Tibial nerve (tissue), 4 donors: ENCODE measurements at places on chromosomes 11 and 22.
A peak's percentile ranks its signal among the peaks of the same experiment; 100 is the strongest.

DNA sequence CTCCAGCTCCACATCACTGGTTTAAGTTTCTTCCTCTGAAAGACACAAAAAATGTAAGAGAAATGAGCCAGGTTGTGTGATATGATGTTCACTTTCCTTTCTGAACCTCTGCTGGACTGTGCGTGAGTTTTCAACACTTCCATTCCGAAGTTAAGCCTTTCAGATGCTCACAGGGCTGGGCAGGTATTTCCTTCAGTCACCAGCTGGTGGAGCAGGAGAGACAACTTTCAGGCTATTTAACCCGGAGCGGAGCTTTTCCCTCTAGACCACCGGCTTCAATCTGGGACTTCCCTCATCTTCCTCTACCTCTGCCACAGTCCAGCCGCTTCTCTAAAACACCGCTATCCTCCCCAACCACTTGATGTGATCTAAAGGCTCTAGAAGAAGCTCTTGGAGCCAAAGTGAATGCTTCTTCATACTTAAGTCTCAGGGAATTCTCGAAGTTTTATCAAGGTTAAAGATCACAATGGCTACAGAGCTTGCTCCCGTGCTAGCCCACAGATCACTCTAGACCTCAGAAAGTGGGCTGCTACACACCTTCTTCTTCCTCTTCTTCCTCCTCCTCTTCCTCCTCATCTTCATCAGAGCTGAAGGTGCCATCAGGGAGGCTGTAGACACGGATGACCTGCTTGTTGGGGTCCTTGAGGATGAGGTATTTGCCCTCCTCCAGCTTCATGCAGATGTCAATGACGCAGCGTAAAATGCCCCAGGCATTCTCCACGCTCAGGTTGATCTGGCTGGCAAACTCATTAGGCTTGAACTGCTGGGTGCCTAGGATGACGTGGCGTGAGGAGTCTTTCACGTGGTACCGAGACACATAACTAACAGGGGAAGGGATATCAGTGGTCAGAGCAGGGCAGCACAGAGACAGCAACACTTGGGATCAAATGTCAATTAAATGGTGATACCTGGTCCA, 4.4 kb upstream of the FOXRED2 start:
- DNase-seq: no peak

DNA sequence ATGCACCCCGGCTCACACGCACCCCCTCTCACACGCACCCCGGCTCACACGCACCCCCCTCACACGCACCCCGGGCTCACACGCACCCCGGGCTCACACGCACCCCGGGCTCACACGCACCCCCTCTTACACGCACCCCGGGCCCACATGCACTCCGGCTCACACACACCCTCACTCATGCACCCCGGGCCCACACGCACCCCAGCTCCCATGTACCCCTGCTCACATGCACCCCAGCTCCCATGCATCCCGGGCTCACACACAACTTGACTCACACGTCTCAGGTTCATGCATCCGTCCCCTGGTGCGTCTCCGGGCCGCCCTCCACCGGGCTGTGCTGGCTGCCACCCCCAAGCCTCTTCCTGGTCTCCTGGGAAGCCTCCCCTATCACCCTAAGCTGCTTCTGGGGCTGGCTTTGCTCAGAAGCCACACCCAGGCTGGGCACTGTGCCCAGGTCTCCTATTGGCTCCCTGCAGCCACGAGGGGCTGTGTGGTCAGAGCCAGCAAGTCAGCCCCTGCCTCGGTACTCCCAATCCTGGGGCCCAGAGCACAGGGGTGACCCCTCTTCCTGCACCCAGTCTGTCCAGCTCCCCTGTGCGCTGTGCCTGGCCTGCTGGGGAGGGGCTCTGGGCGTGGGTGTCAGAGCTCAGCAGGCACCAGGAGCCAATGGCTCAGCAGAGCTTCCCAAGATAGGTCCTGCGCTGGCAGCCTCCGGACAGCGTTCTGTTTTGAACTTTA, 16.9 kb downstream of the TSPAN4 start:
- peak; percentile 62 for DNase-seq

DNA sequence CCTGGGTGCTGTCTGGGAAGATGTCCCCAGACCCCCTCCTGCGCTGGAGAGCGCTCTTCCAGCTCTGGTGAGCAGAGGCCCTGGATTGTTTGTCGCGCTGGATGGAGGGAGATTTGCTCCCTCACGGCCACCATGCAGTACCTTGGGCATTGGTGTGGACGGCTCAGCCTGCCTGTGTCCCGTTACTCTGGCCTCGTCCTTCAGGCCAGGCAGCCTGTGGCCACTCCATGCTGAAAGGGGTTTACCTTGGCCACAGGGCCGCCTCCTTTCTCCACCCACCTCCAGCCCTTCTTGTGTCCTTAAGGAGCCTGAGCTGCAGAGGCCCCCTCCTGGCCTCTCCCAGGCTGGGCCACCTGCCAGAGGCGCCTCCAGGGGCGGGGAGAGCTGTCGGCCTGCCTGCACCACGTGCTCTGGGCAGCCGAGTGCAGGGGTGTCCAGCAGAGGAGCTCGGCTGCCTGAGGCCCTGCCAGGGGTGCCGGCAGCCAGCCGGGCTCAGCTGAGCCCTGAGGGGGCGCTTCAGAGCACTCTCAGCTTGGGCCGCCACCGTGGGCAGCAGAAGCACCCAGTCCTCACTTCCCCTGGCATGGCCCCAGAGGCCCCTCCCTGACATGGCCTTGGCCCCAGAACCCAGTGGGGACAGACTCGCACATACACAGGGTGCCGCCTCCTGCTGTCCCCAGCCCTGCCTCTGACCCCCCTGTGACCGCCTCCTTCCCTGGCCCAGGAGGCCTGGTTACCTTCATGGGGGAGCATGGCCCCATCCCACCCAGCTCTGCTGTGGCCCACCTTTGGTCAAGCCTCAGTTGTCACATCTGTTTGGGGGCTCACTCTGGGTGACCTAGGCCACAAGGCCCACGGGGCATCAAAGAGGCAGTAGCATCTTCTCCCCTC, 3.4 kb downstream of the CCND1 start:
- peak; percentile 49 for DNase-seq

DNA sequence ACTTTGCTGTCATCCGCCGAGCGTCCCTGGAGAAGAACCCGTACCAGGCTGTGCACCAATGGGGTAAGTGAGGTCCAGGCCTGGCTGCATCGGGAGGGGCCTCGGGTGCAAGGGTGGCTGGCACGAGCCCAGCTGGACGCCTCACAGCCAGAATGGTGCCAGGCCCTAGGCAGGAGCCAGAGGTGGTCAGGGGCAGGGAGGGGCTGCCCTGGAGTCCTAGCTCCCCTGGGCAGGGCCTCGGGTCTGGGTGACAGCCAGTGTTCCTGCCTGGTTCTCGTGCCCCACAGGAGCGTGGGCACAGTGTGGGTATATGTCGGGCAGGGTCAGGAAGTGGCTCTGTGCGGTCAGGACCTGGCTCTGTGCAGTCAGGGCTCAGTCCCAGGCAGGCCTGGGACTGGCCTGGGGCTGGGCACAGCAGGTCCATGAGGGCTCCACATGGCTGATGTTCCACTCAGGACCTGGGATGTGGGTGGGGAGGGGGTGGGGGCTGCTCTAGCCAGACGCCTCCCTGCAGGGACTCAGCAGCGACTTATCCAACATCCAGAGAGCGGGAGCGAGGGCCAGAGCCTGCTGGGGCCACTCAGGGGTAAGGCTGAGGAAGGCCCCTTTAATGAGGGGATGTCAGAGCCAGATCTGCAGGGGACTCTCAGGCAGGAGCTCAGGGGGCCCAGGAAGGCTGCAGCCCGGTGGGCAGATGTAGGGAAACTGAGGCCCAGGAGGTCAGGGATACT, 1.2 kb downstream of the TSPAN32 start:
- no peak for DNase-seq

DNA sequence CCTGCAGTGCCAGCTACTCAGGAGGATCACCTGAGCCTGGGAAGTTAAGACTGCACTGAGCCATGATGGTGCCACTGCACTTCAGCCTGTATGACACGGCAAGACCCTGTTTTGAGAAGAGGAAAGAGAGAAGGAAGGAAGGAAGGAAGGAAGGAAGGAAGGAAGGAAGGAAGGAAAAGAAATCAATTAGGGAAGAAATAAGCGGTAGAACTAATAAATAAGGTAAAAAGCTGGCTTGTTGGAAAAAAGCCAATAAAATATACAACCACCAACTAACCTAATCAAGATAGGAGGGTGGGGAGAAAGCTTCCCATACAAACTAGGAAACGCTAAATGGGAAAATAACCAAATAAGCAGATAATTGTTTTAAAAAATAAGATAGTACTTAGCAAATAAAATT, 12.3 kb downstream of the A4GALT start:
- no peak for DNase-seq

- DNase-seq: no peak
Measured at GRCh38 chr22:35617137-35617755, at the start of gene MB. TSS of gene MB (minus strand) at chr22:35617329. CDS start at chr22:35617257, 72 bp downstream.

GRCh38 chr11:67640021-67640757, 626 bp upstream of the TBX10 start:
- peak; percentile 59 for DNase-seq

- DNase-seq: no peak
Measured at GRCh38 chr11:67315325-67315909, 12.1 kb downstream of the SSH3 start.

- DNase-seq: no peak
Measured at GRCh38 chr11:84681456-84681855, 945.7 kb downstream of the DLG2 start.

DNA sequence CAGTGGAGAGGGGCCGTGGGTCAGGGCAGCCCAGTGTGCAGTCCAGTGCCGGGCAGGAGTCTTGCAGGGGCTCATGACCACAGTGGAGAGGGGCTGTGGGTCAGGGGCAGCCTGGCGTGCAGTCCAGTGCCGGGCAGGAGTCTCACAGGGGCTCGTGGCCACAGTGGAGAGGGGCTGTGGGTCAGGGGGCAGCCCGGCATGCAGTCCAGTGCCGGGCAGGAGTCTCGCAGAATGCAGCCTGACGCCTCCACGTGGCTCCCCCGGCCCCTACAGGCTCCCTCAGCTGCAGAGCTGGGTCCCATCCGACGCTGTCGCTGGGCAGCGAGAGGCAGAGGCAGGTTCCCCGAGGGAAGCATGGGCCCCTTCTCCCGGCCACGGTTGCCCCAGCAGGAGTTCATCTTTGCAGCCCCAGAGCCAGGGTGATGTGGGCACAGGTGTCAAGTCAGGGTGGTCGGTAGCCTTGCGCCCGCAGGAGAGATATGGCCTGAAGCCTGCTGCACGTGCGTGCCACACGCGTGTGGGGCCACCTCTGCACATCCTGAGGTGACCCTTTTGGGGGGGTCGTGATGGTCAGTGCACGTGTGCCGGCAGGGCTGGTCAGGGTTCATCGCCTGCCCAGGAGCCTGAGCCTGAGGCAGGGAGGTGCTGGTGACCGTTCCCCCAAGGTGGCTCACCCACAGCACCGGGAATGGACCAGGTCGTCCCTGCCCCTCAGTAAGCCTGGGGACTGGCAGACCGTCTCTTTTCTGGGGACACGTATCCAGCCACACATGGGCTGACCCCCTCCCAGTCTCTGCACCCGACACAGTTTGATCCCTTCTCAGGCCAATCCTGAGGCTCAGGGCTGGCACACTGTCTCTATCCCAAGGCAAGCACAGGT, 2.9 kb downstream of the IFITM5 start:
- DNase-seq: no peak

DNA sequence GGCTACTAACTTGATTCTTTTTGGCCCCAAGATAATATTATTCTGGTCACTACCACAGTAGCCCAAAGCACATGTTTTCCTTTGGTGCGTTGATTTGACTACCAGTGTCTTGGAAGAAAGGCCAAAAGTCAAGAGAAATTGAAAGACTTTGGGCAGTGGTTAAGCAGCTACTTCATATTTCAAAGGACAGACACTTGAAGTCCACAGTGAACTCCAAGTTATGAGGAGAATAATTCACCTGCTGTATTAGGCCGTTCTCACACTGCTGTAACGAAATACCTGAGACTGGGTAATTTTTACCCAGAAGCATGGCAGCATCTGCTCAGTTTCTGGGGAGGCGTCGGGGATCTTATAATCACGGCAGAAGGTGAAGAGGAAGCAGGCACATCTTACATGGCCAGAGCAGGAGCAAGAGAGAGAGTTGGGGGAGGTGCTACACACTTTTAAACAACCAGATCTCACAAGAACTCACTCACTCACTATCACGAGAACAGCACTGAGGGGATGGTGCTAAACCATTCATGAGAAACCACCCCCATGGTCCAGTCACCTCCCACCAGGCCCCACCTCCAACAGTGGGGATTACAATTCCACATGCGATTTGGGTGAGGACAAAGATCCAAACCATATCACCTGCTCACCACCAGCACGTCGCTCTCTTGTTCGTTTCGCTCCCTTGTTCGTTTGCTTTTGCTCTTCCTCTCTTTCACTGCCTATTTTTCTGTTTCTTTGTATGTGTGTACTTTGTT, 40.2 kb upstream of the PICALM start:
- DNase-seq: no peak

GRCh38 chr11:22640862-22641261, 15.2 kb upstream of the FANCF start:
- no peak for DNase-seq

GRCh38 chr11:57116654-57117053, 65.1 kb upstream of the LRRC55 start:
- no peak for DNase-seq
